ENCODE measurements at places on chromosomes 12 and 14. TPM values are rescaled to one million over a fixed set of nuclear protein-coding genes. Genes with fewer than 3 reads are reported as not detected.

DNA sequence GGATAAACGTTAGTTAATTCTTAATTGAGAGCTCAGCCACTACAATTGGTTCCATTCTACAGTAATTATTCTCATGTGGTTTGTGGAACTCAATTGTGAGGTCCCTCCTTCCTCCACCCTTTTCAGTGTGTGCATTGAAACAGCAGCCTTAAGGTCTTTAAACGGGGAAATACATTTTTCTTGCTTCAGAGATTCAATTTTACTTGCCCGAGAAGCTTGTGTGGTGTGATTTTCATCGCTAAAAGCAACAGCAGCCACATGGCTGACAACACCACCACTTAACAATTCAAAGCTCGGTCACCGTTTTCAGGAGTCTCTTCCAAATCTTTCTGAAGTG, 733 bp upstream of the PPFIBP1 start:
- DNase-seq = no peak

GRCh38 chr12:43988838-43989560, 153.1 kb downstream of the TMEM117 start:
- DNase-seq = no peak

KCNC2 gene
- polyA plus RNA-seq = 0.38 TPM

DNA sequence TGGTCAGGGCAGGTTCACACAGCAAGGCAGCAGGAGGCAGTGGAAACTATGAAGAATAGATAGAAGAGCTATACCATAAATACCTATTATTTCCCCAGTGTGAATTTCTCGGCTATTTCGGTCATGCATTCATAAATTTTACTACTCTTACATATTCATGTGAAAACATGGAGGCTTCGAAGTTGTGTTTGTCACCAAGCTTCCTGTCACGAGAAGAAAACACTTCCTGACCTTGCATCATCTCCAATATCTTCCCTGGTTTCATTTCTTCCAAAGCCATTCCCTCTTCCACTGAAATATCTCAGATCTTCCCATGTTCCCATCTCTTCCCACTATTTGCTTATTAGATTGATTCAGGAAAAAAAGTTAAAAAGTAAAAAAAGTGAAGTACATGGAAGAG, 80.4 kb downstream of the CPNE8 start:
- DNase-seq = no peak

ADGRD1 gene
- 9.5 TPM for polyA plus RNA-seq

CMA1 gene
- not detected for polyA plus RNA-seq

DDX11 gene
- polyA plus RNA-seq = 28.1 TPM

DNA sequence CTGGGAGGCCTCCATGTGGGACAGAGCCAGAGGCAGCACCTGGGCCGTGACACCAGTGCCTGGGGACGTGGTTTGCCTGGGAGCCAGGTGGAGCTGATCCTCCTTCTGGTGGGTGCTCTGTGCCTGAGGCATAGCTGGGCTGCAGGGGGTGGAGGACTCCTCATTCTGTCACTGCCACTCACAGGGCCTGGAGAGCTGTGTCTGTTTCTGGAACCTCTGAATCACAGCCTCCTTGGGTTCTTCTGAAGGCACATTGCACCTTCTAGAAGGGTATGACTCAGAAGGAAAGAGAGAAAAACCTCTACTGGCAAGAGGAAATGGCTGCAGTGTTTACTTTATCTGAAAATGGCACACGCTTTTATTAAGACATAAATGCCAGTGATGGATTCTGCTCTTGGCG, 659.8 kb downstream of the VRK1 start:
- DNase-seq = no peak

GRCh38 chr14:93688239-93688666, 100.0 kb downstream of the PRIMA1 start:
- DNase-seq = no peak

DNA sequence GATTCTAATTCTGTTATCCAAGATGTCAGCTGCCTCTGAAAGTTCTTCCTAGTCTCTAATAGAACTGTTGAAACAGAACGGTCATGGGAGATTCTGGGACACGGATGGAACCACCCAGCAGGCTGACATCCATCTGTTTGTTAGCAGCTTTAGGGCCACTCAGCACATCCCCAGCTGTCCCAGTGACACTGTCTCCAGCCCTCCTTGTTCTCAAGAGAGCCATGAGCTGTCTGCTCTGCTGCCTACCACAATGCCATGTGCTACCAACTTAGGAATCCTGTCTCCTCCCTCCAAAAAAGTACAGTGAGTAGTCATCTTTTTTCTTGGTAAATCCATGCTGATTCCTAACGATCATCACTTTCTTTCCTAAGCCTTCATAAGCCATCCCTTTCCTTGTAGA, 130.5 kb downstream of the ZFP36L1 start:
- no peak for DNase-seq

- DNase-seq = no peak
Measured at GRCh38 chr14:92407410-92407809, 84.4 kb downstream of the SLC24A4 start.

CLEC2A gene
- not detected for polyA plus RNA-seq

DNA sequence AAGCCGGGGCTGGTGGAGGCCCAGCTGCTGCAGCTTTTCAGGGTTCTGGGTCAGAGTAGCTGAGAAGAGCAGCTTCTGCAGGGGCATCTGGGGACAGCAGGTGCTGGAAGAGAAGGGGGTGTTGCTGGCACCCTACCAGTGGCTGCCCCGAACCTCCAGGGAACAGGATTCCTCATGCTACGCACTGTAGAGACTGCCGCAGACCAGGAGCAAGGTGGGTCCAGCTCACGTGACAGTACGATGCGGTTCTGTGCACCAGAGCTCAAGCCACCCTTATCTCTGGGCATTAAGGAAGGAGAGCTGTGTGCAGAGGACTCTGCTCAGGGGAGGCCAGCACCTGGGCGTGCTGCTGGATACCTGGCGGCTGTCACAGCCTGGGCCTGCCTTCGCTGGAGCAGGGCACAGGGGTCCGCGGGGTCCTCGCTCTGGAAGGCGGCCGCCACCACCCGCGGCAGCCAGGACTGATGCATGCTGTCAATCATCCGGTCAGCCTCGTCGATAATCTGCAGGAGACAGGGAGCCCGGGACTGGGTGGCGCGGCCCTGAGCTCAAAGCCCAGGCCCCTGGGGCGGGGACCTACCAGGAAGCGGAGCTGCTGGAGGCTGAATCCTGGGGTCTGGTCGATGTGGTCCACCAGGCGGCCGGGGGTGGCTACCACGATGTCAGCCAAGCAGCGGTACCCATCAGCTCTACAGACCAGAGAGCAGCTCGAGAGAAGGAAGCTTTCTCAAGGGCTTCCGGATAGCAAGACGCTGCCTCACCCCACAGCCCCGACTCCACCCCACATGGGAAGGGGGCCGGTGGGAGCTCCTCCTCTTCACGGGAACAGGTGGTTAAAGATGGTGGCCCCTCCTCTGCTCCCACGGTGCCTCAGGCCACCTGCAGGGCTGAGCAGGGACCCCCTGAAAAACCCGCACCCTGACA, 2.9 kb downstream of the DDX51 start:
- DNase-seq = no peak

DNA sequence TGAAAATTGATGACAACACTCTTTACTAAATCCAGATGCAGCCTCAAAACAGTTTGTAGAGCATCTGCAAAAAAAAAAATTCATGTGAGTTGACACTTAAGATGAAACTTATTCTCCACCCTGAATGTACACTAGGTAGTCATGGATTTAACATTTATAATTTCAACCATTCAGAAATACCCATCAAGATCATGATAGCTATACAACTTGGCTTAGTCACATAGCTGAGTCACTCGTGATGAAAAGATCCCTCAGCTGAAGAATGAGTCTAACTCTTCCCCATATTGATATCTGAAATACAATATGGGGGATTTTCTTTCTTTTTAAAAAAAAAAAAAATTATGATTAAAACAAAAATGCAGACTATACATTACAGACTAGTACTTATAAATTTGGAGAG, 104.8 kb upstream of the PLEKHG7 start:
- DNase-seq = no peak

DNA sequence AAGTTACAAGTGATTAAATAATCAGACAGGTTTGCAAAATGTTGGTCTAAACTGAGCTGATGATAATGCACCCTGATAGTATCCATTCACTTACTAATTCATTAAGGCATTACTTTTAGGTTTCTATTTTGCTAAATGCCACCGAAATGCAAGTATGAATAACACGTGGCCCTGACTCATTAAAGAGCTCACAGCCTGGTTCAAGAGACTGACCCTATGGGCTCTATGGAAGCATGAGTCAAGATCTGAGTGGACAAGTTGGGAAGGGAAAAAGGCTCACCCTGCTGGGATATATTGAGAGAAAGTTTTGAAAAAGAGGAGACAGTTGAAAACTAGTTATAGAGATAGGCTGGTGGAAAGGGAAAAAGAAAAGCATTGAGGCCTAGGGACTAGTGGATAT, 14.8 kb upstream of the LRRC9 start:
- no peak for DNase-seq

GRCh38 chr14:51507511-51507905, 144.2 kb upstream of the FRMD6 start:
- no peak for DNase-seq

DNA sequence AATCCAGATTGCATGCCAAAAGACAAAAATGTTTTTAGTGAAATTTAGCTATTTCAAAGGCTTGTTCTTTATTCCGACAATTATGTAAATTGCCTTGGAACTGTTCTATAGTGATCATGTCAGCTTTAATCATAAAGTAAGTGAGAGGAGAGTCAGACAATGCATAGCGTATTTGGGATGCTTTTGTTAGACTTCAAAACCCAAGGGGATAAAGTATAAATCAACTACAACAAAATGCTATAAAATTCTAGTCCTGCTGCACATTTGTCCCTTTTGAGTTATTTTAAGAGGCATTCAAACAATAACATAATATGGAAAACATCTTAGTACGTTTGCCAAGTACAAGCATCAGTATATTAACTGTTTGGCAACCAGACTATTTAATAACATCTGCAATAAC, 11.3 kb downstream of the RTRAF start:
- no peak for DNase-seq

JDP2 gene
- 45.3 TPM for polyA plus RNA-seq

- no peak for DNase-seq
Measured at GRCh38 chr14:93430315-93431035, at the start of gene UNC79. Gene UNC79 (plus strand): TSS chr14:93430939. CDS start chr14:93431030, 91 bp downstream.

DNA sequence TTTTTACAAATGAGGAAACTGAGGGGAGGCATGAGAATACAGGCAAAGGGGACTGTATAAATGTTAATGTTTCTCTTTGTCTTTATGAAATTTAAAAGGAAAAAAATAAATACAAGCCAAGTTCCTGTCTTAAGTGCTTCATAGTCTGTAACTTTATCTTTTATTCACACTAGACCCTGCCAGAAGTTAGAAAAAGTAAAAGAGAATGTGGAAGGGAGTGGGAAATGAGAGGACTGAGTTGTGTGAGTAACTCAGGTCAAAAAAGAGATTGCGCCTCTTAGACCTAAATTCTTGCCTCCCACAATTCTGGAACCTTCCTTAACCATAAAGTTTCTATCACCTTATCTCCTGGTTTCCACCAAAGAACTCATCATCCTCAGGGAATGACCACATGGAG, 141.1 kb downstream of the KICS2 start:
- DNase-seq = no peak

AREL1 gene
- polyA plus RNA-seq = 17.4 TPM

MYRFL gene
- polyA plus RNA-seq = 0.25 TPM

GPR68 gene
- polyA plus RNA-seq = 0.82 TPM

HELB gene
- 1.9 TPM for polyA plus RNA-seq

GRCh38 chr12:132602572-132603239, 7.7 kb downstream of the LRCOL1 start:
- no peak for DNase-seq
